ENCODE measurements at places on chromosomes 12 and 14. TPM values are rescaled to one million over a fixed set of nuclear protein-coding genes. Genes with fewer than 3 reads are reported as not detected.

The C12orf50 gene
- total RNA-seq: not detected

The DENR gene
- 30.9 TPM for total RNA-seq

The INHBE gene
- not detected for total RNA-seq

The ANKRD9 gene
- total RNA-seq: 67.8 TPM

The PAH gene
- total RNA-seq: not detected

The AKAP6 gene
- 2.5 TPM for total RNA-seq

The CLEC2B gene
- 1.6 TPM for total RNA-seq

The OR4K17 gene
- total RNA-seq: not detected

The CFL2 gene
- total RNA-seq: 17.2 TPM

The PCED1B gene
- 11.0 TPM for total RNA-seq

The ARHGEF25 gene
- 0.76 TPM for total RNA-seq

The MRPL52 gene
- total RNA-seq: 135 TPM

The ARHGDIB gene
- 50.9 TPM for total RNA-seq

The ARMH4 gene
- 0.04 TPM for total RNA-seq

The NPAS3 gene
- total RNA-seq: not detected

The PRPF39 gene
- total RNA-seq: 11.8 TPM

All from hair follicular keratinocyte (primary cell).